Type B pancreatic cell (in vitro differentiated cells): ENCODE measurements at places on chromosomes 11 and 22.

- no peak for DNase-seq
Measured at GRCh38 chr22:22761606-22761962, 117.2 kb downstream of the GGTLC2 start.

DNA sequence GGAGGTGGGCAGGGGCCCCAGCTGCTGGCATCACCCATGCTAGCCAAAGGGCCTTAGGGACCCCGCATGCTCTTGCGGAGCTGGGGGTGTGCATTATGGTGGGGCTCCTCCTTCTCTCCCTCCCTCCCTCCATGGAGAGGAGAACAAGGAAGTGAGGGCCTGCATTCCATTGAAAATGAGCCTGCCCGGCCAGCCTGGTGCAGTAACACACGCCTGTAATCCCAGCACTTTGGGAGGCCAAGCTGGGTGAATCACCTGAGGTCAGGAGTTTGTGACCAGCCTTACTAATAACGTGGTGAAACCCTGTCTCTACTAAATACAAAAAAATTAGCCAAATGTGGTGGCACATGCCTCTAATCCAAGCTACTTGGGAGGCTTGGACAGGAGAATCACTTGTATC is 22.4 kb downstream of the SNAP29 start:
- DNase-seq, result no peak

DNA sequence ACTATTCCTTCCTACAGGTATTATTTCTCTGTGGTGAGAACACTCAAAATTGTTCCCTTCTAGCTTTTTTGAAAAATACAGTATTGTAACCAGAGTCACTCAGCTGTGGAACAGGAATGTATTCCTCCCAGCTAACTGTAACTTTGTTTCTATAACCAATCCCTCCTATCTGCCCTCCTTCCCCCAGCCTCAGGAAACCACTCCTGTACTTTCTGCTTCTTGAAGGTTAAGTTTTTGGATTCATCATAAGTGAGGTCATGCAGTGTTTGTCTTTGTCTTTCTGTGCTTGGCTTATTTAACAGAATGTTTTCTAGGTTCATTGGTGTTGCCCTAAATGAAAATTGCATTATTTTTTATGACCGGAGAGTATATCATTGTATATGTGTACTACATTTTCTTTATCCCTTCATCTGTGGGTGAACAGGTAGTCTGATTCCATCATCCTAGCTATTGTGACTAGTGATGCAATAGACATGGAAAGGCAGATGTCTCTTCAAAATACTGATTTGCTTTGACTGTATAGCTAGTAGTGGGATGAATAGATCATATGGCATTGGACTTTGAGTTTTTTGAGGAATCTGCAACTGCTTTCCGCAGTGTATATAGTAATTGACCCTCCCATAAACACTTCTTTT is 112.9 kb upstream of the GRK3 start:
- no peak for DNase-seq

DNA sequence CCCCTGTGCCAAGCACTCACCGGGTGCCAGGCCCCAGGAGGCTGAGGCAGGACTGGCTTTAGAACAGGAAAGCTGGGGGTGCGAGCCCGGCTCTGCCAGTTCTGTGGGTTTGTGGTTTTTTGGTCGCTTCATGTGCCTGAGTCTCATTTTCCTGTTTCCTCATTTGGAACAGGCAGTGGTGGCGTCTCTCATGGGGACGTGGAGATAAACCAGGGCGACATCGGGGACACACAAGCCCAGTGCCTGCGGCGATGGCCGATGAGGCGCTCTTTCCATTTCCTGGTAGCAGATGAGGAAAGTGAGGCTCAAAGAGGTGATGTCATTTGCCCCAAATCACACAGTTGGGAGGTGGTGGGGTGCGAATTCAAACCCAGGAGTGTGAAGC is 20.8 kb upstream of the CHKA start:
- DNase-seq, result no peak

DNA sequence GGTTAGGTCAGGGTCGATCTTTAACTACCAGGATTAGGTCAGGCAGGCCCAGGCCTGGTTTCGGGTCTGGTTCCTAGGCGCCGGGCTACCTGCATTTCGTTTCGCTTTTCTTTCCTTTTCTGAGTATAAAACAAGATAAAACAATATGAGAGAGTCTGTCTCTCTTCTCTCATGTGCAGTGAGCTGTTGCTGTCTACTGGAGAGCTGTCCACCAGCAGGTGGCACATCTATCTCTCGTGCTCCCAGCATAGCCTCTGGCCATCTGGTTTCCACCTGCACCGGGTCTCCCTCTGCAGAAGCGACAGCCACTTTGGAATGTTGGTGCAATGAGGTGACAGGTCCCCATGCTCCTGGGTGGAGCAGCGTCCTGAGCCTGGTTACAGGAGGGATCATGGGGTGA is 27.6 kb downstream of the RIBC2 start:
- no peak for DNase-seq
